ENCODE measurements at places on chromosomes 2 and 18. TPM values are rescaled to one million over a fixed set of nuclear protein-coding genes. Genes with fewer than 3 reads are reported as not detected.

GRCh38 chr2:169828141-169828811, 1.0 kb downstream of the UBR3 start:
- DNase-seq: peak; percentile 70

GRCh38 chr2:20012282-20013125, at the start of gene MATN3:
MATN3 (minus strand) TSS chr2:20012668; CDS start chr2:20012631, 37 bp downstream.
- DNase-seq: no peak

The LYG1 gene
- 2.4 TPM for total RNA-seq

The CREG2 gene
- total RNA-seq: not detected

The SLC9A4 gene
- total RNA-seq: 0.11 TPM

The HES6 gene
- 26.9 TPM for total RNA-seq

All from A673 (cell line).